Panc1 (cell line): ENCODE measurements at places on chromosomes 11 and 22.

DNA sequence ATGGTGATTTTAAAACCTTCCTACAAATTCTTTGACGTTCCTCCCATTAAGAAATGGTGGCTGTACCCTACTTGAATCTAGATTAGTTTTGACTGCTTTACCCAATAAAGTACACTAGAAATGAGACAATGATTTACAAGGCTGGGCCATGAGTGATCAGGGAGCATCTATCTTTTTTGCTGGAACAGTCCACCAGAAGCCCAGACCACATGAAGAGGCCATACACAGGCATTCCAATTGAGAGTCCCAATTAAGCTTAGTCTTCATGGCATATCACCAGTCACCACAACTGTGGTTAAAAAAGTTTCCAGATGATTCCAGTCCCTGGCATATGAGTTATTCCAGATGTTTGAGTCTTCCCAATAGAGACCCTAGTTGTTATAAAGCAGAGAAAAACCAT, 39.5 kb downstream of the FAM76B start:
- DNase-seq: no peak

- no peak for DNase-seq
Observed at GRCh38 chr11:103842795-103843194, 193.6 kb upstream of the DDI1 start.

DNA sequence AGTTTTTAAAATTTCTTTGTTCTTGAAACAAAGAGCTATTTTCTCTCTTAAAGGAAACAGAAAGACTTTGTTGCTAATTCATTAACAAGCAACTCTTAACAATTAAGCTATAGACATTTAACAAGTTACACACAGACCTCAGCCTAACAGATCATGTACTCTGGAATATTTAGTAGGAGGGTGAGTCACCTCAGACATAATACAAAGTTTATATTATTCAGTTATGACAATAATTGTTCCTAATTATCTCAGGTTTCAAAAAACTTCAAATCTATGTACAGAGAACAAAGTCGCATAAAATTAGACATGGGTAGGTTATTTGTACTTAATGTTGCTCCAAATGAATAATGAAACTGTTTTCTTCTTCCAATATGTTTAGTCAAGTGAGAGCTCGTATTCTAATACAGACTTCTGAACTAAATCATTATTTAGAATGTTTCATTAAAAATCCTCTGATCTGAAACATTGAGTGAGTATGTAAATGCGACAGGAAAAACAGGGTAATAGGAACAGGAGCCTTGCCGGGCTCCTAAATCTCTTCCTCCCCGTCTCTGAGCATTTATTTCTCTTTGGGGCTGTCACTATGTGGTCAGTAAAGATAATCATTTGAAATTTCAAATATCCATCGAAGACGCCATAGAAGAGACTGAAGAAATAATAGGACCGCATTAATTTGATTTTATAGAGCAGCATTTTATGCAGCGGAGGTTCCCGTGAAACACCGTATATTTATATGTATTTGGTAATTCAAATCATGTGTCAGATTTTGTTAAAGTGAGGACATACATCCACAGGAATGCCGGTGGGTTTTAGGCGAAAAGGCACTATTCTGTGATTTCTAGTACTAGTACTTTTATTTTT, 8.7 kb upstream of the BARX2 start:
- no peak for DNase-seq

- no peak for DNase-seq
Observed at GRCh38 chr22:32572741-32573500, 98.3 kb downstream of the FBXO7 start.

- no peak for DNase-seq
Observed at GRCh38 chr22:22714600-22715335, 70.4 kb downstream of the GGTLC2 start.

DNA sequence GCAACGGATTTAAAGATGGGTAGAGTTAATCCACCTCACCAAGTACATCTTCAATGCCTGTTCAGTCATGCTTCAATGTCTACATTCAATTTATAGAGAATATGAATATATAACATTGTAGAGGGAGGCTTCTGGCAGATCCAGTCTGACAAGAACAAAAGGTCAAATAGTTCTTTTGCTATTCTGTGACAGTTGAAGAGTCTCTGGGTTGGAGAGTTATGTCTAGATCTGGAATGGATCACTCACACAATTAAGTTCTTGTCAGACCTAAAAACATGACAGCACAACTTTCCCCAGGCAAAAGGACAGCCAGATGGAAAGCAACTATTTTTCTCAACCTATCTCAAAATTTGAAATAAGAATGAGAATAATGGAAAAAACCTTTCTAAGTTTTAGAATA, 15.3 kb upstream of the GAB2 start:
- DNase-seq: no peak

GRCh38 chr11:122050021-122050690, 65.9 kb downstream of the BLID start:
- DNase-seq: no peak

DNA sequence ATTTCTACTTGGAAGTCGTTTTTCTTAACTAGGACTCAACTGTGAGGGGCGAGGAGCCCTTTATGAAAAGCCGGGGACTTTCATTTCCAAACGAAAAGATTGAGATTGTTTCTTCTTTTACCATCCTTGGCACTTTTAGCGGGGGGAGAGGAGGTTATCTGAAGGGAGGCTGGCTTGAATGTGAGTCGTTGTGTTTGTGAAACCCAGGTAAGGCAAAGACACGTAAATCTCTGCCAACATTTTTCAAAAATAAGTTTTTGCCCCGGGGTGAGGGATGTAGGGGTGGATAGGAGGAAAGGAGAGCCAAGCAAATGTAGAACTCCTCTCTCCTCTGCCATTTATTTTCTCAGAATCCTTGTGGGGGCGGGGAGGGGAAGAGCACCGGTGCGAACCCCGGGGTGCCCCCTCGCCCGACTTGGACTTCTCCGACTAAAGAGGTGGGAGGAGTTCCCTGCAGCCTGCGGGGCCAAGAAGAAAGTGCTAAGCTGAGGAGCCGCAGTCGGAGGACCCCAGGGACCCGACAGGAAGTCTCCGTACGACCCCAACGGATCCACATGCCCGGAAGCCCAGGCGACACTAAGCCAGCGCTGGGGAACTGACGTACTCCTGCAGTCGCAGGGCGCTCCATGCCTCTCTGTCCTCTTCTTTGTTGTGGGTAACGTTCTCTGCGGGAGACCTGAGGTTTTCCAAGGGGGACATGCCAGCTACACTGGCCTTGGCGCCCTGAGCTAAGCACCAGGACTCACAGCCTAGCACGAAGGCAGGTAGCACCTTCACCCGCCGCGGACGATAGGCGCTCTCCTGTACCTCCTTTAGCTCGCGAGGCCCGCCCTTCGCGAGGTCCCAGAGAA, 2.4 kb upstream of the WT1 start:
- DNase-seq: no peak

GRCh38 chr22:25051073-25051472, 98.6 kb downstream of the KIAA1671 start:
- DNase-seq: no peak

GRCh38 chr11:61141601-61142028, 19.6 kb downstream of the VPS37C start:
- no peak for DNase-seq

DNA sequence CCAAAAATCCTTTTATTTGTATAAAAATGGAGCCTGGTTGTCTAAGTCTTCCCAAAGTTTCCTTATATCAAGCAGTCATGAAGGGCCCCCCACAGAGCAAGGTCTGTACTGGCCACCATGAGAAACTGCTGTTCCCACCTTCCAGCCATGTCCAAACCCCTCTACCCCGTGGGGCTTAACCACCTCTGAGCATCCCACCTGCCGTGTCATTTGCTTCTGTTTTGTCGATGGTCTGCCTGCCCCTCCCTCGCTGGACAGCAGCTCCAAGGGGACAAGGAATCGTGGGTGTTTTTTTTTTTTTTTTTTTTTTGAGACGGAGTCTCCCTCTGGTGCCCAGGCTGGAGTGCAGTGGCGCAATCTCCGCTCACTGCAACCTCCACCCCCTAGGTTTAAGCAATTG, 11.1 kb upstream of the ANO1 start:
- DNase-seq: no peak

GRCh38 chr11:104146943-104147342, 17.0 kb downstream of the PDGFD start:
- no peak for DNase-seq

GRCh38 chr11:76161261-76161961, 44.9 kb downstream of the WNT11 start:
- no peak for DNase-seq

DNA sequence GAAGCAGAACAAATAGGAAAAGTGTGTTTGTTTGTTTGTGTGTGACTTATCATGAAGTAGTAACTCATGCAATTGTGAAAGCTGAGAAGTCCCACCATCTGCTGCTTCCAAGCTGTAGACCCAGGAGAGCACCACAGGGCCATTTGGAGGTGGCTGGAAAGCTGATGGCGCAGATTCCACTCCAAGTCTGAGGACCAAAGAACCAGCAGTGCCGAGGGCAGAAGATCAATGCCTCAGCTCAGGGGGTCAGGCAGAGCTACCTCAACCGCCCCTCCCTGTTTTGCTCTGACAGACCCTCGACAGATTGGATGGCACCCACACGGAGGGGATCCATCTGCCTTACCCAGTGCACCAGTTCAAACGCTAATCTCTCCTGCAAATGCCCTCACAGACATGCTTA, 896.2 kb downstream of the BRD1 start:
- DNase-seq: no peak

- DNase-seq: no peak
Observed at GRCh38 chr11:61927501-61927900, 10.1 kb upstream of the RAB3IL1 start.

DNA sequence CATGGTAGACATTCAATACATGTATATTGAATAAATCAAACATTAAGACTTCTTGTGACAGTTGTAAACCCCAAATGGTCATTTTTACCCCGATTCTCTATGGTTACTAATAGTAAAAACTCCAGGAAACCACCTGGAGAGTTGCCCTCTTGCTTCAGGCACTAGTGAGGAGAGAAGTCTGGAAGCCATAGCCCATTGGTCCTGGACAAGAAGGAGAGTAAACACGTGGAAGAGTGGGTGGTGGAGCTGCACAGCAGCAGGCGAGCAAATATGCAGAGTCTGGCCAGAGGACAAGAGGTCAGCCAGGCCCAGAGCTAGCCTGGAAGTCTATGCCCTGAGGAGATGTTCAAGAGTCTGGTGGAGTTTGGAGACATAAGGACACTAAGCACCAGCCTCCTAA, 17.7 kb downstream of the DCHS1 start:
- no peak for DNase-seq

DNA sequence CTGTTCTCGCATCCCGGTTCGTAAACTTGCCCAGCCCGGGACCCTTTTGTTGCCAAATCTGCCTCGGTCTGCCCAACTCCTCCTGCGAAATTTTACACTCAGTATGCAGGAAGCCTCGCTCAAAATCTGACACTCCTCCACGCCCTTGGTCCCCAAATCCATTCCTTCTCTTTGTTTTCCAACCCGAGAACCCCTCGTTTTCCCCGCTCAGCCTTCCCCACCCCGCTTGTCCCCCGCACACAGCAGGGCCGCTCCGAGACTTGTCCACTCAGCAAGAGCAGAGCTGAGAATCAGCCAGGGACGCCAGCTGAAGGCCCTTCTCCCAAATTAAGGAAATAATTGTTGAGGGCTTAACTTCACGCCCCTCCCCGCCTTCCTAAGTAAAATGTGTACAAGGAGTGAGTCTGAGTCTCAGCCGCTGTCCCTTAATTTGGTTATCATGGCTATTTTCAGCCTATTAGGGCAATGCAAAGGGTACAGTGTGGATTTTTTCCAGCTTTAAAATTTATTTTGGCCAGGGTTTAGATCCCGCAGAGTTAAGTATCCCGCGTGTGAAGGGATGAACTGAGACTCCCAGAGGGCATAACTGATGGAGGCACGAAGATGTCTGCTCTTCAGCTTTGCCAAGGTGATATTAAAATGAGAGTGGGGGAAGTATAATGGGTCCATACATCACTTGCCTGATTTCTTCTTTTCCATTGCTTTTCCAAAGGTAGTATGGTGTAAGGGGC, 581 bp upstream of the FBXO3 start:
- DNase-seq: no peak

- DNase-seq: peak; percentile 32
Observed at GRCh38 chr22:21074102-21074715, 28.5 kb downstream of the LRRC74B start.

DNA sequence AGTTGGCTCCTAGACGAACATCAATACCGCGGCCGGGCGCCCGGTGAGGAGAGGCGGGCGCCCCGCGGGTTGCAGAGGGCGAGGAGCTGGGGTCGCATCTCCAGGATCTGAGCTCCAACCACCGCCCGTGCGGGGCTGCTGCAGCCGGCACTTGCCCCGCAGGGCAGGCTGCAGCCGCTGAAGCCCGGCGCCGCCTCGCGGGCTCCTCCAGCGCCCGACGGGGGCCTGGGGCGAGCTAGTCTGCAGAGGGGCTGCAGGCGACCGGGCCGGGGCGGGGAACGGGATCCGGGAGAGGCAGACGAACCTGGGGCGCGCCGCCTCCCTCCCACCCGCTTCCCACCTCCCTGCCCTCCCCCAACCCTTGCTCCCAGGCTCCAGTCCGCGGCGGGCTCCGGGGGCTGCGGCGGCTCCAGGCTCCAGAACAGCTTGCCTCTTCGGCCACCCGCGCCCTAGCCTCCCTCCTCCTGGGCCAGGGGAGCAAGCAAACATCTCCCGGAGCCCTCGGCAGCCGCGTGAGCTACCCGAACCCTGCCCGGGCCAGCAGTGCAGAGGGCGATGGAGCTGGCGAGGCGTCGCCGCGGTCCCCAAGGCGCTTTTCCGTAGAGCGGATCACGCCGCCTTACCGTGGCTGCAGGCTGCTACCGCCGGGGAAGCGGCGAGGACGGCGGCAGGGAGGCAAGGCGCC, 802 bp downstream of the TENM4 start:
- no peak for DNase-seq

DNA sequence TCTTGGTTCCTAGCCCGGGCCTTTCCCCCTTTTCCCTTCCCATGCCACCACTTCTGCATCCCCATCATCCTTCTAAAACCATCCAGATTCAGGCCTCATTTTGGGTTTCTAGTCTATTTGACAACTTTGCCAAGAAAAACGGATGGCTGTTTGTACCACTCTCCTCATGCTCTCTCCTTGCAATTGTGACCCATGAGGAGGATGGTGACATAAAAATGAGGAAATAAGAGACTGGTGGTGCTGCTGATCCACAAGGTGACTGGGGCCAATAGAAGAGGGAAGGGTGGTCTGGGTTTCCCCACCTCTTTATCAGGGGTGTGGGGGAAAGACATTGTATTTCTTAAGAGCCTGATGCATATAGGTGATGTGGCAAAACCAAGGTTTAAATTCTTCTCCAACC, 1.0 kb downstream of the MS4A4A start:
- no peak for DNase-seq

- no peak for DNase-seq
Observed at GRCh38 chr11:118128721-118129470, 23.7 kb downstream of the SCN4B start.
